ENCODE measurements at places on chromosomes 13 and 19.
A peak's percentile ranks its signal among the peaks of the same experiment; 100 is the strongest.

- DNase-seq = peak; percentile 23
Measured at GRCh38 chr19:35272122-35272719, 3.5 kb downstream of the USF2 start.

DNA sequence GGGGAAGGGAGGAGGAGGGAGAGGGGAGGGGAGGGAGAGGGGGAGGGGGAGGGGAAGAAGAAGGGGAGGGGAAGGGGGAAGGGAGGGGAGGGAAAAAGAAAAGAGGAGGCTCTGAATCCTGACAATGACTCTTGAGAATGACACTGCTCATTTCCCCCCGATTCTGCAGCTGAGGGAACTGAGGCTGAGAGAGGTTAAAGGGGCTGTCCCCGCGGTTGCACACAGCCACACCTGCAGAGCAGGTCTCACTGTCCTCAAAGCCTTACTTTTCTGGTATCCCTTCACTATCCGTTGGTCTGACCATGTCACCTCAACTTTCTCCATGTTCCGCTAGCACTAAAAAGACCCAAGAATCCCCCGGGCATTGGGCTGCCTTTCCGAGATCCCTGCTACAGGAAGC is 35.4 kb downstream of the CYP4F2 start:
- DNase-seq = no peak

DNA sequence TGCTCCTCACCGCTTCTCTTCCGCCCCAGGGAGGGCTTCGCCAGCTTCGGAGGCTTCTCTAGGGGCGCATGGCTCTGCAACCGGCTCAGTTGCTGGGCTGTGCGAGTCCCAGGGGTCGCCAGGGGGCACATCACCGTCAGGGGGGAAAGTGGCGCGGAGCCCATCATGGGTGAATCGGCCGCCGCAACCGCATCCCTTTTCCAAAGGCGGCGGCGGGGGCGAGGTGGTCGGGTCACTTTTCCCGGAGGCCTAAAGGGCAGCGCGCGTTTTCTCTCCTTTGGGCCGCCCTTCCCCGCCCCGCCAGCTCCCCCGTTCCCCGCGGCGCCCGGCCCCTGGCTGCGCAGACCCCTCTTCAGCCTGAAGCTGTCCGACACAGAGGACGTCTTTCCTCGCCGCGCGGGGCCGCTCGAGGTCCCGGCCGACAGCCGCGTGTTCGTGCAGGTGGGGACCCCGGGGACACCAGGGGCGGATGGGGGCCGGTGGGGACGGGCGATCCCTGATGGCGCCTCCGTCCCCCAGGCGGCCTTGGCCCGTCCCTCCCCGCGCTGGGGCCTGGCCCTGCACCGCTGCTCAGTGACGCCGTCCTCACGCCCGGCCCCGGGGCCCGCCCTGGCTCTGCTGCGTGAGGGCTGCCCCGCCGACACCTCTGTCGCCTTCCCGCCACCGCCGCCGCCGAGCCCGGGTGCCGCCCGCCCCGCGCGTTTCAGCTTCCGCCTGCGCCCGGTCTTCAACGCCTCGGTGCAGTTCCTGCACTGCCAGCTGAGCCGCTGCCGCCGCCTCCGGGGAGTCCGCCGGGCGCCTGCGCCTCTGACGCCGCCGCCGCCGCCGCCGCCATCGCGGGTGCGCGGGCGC is 1.7 kb downstream of the TGFBR3L start:
- no peak for DNase-seq

DNA sequence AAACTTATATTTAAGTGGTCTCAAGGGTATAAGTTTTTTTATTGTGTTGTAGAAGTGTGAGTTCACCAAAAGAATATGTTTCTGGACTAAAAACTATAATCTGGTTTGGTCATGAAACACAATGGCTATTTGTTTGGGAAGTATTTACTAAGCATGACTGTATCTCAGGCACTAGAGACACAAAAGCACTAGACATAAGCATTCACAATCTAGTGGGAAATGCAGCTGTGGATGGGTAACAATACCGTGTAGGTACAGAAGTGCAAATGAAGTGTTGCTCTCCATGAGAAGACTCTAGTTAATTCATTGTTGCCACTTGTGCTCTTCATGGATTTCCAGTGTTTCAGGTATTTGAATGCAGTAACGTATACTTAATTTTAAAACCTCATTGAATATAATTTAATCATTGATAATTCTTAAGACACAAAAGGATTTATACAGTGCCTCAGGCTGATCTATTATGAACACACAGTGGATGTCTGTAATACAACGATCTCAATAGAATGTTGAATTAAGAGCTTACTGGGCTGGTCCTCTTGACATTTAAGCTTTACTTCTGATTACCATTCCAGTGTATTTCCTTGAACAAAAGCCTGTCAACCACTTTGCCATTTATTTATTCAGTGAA is 50.9 kb downstream of the TPT1 start:
- no peak for DNase-seq
